ENCODE measurements at places on chromosomes 2 and 18.

DNA sequence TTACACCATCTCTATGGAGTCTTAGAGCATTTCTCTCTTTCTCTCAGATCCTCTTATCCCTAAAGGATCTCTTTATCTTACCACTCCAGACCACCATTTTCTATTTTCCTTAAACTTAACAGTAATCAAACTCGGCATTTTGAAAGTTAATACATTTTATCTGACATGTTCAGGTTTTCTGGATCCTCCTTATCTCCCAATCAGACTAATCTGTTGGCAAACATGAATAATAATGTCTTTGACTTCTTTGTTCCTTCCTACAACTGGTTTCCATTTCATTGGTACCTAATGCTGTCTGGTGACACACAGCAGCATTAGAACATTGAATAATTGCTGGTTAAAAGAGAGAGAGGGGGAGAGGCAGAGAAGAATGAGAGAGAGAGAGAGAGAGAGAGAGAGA, 932.1 kb upstream of the FSHR start:
- no peak for DNase-seq

DNA sequence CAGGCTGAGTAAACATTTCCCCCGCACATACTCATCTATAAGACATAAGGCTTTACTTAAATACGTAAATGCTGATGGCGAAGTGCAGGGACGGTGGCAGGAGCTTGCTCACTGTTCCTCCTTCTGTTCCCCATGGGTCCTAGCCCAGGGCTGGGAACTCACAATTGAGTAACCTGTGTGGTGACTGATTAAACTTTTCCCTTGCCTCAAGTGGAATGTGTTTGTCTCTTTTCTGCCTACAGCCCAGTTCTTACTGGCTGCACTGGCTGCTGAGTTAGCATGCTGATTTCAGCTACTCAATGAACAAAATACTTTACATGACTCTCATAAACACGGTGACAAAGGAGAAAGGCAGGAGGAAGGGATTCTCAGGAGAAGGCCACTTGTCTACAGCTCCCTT, 87.3 kb downstream of the MARCO start:
- DNase-seq: no peak

- DNase-seq: no peak
Observed at GRCh38 chr2:220103596-220103995, 476.2 kb downstream of the SLC4A3 start.

- DNase-seq: no peak
Observed at GRCh38 chr2:223054193-223054781, 2.3 kb downstream of the KCNE4 start.

DNA sequence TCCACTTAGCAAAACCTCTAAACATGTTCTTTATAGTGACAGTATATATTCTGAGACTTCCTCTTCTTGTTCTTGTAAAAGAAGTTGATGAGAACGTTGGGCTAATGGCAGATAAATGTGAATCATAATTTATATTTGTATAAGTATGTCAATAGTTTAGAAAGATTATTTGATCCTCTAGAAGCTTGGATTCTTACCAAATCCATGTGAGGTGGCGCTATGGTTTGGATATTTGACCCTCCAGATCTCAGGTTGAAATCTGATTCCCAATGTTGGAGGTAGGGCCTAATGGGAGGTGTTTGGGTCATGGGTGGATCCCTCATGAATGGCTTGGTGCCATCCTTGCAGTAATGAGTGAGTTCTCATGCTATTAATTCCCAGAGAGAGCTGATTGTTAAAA, 29.8 kb upstream of the SCN1A start:
- DNase-seq: no peak

- no peak for DNase-seq
Observed at GRCh38 chr2:223956300-223956699, 963 bp upstream of the MRPL44 start.
